Kasumi-1 (cell line): ENCODE measurements at places on chromosomes 12 and 14.
A peak's percentile ranks its signal among the peaks of the same experiment; 100 is the strongest.

DNA sequence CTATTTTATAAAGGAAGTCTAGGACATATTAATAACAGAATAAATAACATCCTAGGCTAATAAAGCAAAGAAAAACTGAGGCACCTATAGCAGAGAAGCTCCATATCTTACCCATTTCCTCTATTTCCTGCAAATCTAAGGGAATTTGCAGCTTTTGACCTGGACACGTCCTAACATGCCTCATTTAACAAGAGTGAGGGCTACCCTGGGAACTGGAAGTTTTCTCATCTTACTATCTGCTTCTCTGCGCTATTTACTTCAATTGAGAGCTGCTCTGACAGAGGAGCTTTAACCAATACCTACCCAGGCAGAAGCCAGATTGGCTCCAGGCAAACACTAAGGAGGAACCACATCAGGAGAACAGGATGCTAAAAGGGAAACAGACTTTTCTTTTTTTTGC, 5.7 kb downstream of the YBX3 start:
- no peak for DNase-seq

GRCh38 chr12:23909551-23909950, 39.9 kb downstream of the SOX5 start:
- DNase-seq, result no peak

DNA sequence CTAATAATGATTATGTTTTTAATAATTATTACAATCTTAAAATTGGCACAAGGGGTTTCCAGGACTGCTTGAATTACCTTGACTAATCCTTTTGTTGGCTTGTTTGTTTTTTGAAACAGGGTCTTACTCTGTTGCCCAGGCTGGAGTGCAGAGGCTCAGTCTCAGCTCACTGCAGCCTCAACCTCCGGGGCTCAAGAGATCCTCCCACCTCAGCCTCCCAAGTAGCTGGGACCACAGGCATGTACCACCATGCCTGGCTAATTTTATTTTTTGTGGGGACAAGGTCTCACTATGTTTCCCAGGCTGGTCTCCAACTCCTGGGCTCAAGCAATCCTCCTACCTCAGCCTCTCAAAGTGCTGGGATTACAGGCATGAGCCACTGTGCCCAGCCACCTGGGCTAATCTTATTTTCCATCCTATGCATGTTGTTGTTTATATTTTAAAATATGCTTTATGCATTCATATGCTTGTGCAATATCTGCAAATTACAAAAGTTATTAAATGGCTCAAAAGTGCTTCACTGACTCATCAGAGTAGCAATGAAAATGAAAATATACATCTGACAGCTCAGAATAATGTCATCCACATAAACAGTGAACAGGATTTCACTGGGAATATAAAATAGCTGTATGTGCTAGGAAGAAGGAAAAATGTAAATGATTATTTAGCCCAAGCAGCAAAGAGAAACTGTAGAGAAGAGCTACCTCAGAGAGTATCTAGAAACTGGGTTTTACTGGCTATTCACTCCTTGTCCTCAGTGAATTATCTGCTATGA, 24.8 kb upstream of the PLEKHG6 start:
- no peak for DNase-seq

DNA sequence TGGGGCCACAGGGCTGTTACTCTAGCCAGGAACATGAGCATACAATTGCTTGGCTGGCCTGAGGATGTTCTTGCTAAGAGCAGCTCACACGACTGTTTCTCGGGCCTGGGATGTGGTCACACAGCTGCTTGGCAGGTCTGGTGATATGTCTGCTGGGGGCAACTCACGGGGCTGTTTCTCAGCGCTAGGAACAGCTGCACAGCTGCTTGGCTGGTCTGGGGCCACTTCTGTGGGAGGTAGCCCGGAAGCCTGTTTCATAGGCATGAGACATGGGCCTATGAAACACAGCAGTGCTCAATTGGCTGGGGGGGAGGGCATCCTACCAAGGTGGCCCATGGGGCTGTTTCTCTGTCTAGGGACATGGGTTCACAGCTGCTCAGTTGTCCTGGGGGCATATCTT, 73.4 kb upstream of the DDHD1 start:
- DNase-seq, result no peak

DNA sequence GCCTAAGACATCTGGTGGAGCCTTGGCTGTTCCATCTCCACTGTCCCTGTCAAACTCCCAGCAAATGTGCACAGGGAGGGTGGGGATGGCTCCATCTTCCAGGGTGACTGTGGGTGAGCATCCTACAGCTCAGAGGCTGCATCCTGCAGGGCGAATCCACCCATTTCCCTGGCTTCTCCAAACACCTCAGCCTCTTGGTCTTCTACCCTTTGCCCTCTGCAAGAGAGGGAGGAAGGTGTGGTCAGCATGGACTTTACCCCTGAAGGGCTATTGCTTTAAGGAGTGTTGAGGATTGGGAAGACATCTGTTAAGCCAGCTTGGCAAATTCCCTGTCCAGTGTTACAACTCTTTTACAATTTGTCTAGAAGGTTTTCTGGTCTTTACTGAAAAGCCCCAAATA, 23.1 kb upstream of the DGLUCY start:
- no peak for DNase-seq

- no peak for DNase-seq
Observed at GRCh38 chr12:129635021-129635685, 268.7 kb downstream of the TMEM132D start.

GRCh38 chr12:49055978-49056754, 4.4 kb downstream of the KMT2D start:
- DNase-seq, result peak; percentile 99

DNA sequence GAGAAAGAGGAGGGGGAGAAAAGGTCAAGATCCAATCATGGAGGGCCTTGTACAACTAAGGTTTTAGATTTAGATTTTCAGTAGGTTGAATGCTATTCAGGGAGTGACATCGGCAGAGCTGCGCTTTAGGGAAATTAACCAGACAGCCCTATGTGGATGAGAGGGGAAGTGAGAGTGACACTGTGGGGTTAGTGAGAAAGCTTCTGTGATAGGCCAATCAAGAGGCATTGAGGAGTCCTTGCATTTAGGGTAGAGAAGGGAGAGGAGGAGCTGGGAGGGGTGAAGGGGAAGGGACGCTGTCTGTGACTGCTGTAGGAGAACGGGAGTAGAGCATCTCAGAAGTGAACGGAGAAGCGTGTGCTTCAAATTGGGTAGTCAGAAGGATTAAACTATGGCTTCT, 3.4 kb downstream of the HSD17B6 start:
- no peak for DNase-seq

GRCh38 chr12:52884526-52885293, 20.2 kb downstream of the KRT8 start:
- DNase-seq, result peak; percentile 44

GRCh38 chr14:50783563-50783962, 47.4 kb downstream of the NIN start:
- DNase-seq, result no peak

DNA sequence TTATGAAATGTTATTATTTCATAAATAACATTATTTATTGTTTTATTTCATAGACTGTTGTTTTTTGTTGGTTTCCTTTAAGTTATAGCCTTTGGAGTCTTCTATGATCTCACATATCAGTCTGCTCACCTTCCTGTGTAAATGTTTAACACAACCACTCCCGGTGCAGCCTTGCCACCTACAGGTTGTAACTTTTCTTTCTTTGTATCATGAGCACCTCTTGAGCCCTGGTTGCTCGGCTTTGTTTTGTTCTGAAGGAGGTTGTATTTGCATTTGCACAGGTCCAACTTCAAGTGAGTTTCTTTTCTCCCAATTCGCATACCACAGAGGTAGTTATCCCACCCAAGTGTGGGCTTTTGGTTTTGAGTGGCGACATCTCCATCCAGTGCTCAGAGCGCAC, 121.4 kb downstream of the SLC15A4 start:
- no peak for DNase-seq

DNA sequence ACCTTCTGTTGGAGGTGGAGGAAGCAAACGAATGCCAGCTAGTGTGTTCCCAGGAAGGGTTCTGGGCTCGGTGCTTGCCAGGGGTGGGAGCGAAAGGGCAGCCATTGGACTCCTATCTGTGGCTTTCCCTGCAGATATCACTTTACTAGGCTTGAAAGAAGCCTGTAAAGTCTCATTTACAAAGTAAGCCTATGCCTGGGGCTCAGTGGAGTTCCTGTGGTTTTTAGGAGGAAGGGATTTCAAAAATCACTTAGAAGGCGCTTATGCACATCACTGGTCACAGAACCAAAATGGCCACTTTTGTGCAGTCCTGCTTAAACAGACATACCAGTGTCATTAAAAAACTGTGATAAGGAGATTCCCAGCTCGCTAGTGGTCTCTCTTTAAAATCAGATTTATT, 22.7 kb downstream of the CLMN start:
- DNase-seq, result no peak

DNA sequence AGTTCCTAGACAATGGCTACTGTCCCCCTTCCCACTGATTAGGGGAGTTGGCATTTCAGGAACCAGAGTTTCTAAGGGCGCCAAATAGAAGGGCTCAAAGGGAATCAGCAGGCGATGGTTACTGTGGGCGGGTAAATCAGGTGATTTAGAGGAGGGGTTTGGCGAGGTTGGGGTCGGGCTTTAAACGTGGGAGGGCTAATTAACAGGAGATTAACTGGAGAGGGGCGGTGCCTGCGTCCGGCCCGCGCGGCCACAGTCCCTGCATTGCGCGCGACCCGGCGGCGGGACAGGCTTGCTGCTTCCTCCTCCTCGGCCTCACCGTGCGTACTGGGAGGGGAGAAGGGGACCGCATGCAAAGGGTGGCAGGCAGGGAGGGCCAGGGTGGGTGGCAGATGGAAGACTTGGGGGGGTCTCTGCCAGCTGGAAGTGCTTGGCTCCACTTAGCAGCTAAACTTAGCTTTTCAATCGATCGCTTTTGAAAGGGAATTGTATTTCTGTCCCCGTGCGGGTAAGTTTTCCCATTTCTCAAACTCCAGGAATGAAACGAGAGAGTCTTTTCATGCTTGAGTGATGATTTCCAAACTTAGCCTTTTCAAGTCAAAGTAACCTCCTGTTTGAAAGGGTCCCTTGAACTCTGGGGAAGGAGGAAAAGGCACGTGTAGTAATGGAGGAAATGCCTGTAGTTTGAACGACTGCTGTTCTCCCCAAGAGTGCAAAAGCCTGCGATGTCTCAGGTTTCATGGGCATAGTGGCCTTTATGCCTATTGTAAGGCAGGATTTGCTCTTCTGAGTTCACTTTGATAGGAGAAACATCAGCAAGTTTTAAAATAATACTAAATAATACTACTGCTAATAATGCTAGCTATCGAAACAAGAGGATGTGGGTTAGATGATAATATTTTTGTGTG, at the start of gene MGST1:
Gene MGST1 (plus strand): TSS at position 255 of the 908 bp plus-strand sequence. CDS start 6,608 bp downstream, outside the sequence.
- peak; percentile 53 for DNase-seq

GRCh38 chr12:105281694-105282049, 45.7 kb upstream of the APPL2 start:
- no peak for DNase-seq

DNA sequence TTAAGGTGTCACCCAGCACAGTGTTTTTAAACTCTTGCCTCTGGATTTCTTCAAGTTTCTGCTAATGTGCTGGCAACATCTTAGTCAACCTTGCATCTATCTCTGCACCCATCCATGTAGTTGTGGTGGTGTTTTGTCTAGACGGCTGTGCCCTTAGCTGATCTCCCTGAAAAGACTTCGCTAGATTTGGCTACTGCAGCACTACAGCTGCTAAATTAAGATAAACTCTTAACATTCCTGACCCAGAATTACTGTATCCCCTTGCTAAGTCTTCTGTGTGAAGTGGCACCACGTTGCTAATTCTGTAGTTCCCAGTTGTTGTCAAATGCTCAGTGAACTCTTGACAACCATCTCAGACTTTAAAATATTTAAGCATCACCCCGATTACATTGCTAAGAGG, 66.8 kb downstream of the SRGAP1 start:
- DNase-seq, result no peak

GRCh38 chr14:21539189-21539940, 13.2 kb upstream of the SALL2 start:
- DNase-seq, result no peak

GRCh38 chr12:119573086-119573485, 20.5 kb upstream of the TMEM233 start:
- DNase-seq, result no peak

- no peak for DNase-seq
Observed at GRCh38 chr12:62258231-62258630, 2.0 kb upstream of the USP15 start.

GRCh38 chr12:11545484-11546330, 103.8 kb upstream of the ETV6 start:
- DNase-seq, result peak; percentile 38

GRCh38 chr14:95516554-95517181, at the start of gene SYNE3:
TSS of gene SYNE3 (minus strand) at chr14:95516650. CDS start at chr14:95475821, 40,829 bp downstream.
- no peak for DNase-seq

DNA sequence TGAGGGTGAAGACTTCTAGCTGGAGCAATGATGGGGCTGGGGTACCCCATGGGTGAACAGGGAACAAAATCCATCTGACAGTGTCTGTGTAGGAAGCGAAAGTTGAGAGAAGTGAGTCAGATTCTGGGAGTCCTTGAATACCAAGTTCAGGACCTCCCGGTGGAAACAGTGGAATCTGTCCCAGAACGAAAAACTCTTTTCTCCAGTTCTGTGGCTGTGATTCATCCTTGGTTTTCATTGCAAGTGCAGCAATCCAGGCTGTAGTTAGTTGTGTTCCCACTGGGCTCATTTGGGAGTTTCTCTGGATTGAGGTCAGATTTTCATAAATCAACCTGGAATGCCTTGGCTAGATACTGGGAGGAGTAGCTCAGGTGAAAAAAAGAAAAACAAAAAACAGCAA, 120.7 kb downstream of the C12orf75 start:
- DNase-seq, result no peak

GRCh38 chr12:5467931-5468330, 36.0 kb downstream of the NTF3 start:
- DNase-seq, result no peak

DNA sequence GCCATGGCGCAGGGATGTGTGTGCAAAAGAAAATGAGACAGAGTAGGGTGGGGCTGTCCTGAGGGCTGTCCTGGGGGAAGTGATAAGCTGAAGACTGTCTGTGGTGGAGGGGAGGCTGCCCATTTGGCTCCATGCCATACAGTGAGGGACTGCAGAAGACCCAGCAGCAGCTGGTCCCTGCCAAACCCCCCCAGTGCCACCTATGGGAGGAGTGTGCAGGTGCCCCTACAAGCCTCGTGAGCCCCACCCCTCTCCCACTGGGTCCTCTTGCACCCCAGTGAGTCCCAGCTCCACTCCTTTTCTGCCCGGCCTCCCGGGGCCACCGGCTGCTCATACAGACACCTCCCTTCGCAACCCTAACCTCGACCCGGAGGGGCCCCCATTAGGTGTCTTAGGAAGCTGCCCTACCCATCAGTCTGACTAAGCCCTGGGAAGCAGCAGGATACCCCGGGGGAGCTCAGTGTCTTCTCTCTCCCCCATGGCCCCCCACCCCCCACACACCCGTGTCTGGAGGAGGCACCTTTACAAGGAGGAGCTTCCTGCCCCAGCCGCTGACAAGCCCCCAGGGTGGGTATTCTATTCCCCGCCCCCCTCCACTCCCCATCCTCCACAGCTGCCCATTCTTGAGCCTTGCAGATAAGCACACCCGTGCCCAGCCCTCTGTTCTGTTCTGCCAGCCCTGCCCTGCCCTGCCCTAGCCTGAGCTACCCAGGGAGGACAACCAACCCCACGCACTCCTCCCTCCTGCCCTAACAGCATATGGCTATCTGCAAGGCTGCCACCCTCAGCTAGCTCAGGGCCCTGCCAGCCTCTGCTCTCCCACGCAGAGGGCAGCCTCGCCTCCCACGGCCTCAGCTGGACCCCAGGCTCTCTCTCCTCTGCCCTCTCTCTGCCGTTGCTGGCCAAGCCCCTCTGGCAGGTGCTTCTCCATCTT, 41.9 kb downstream of the SLC6A12 start:
- no peak for DNase-seq
